ENCODE measurements at places on chromosomes 4 and X. TPM values are rescaled to one million over a fixed set of nuclear protein-coding genes. Genes with fewer than 3 reads are reported as not detected.

The CTAG1B gene
- total RNA-seq = not detected

DNA sequence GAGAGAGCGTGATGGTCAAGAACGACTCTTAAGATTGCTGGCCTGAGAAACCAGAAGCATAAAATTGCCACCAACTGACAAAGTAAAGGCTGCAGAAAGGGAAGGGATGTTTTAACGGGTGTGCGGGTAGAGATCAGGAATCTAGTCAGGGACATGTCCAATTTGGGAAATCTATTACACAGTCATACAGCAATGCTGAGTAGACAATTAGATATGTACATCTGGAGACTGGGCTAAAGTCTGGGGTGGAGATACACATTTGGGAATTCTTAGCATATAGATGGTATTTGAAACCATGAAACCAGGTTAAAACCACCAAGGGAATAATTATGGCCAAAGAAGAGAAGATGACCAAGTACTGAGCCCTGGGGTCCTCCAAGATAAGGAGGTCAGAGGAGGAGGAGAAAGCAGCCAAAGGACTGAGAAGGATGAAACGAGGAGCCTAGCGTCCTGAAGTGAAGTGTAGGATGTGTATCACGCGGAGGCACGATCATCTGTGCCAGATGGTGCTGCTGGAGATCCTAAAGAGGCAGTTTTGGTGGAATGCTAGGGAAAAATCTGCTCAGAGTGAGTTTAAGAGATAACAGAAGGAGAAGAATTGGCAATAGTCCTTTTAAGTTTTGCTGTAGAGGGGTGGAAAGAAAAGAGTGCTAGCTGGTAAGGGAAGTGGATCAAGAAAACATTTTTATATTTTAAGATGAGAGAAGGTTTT is 36.5 kb downstream of the SEC24D start:
- peaks cover 89% of the 10 kb centered on the region for H3K36me3 ChIP-seq
- H3K4me3 ChIP-seq = no peak overlapping the region
- no peaks in the 10 kb centered on the region for H3K4me1 ChIP-seq

The RAB40AL gene
- 1.7 TPM for total RNA-seq

- H3K4me3 ChIP-seq = no peak overlapping the region
- H3K36me3 ChIP-seq = no peaks in the 10 kb centered on the region
- no peak overlapping the region for H3K27ac ChIP-seq
- no peaks in the 10 kb centered on the region for H3K27me3 ChIP-seq
These were observed 12.2 kb upstream of the VMA21 start for GRCh38 chrX:151384807-151385206.

The KLF8 gene
- 14.0 TPM for total RNA-seq

- H3K4me1 ChIP-seq = peaks cover 3% of the 10 kb centered on the region
- H3K4me3 ChIP-seq = no peak overlapping the region
- no peak for DNase-seq
- no peaks in the 10 kb centered on the region for H3K36me3 ChIP-seq
- no peaks in the 10 kb centered on the region for H3K27me3 ChIP-seq
These were observed 287.5 kb downstream of the CAMK2D start for GRCh38 chr4:113474017-113474416.

The TMEM255A gene
- 1.5 TPM for total RNA-seq

GRCh38 chr4:53421791-53422190 is 44.4 kb downstream of the FIP1L1 start:
- H3K4me1 ChIP-seq = no peaks in the 10 kb centered on the region
- no peak overlapping the region for H3K4me3 ChIP-seq
- no peak overlapping the region for H3K27ac ChIP-seq

The DIPK2B gene
- 5.2 TPM for total RNA-seq

All from upper lobe of left lung (tissue), 6 donors.